HS-27A (cell line): ENCODE measurements at places on chromosomes 3 and 15.

DNA sequence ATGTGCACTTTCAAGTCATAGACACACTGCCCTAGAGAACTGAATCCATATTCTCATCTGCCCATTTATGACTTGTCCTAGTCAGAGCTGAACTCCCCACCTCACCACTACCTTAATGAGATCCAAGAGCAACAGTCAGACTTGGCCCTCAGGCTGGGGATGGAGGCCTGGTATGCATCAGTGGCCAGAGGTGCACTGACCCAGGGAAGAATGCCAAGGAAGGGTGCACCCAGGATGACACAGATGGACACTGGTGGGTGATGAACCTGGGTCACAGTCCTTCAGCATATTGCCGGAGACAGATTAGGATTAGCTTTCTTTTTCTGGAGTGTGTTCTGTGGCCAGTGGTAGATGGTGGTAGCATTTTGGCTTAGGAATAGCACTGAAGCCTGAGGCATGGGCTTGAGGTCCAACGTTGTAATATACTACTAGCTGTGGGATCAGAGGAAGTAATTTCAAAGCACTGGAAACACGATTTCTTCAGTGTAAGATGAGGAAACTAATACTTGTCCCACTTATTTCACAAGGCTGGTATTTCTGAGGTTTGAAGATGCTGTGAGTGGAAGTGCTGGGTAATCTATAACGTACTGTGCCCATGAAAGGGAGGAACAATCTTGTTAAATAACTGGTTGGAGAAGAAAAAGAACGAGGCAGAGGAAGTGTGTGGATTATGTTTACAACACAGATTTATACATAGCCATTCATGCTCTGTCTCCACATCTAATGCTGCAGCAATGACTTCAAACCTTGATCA is 265.0 kb downstream of the THRB start:
- no peak for DNase-seq

DNA sequence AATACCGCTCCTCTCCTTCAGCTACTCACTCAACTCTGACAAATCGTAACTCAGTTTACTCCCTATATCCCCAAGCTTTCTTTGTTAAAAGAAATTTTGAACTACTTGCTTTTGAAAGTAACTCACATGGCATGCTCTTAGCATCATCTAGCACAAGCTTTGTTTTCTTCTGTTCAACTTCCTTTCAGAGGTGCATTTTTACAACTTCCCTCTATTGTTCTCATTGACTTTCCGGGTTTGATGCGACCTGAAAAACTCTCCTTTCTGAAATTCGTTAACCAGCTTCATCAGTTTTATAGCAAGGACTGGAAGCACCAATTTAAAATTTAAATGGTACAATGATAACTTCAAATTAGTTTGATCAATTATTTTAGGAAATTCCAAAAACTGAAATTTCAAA is 629.5 kb upstream of the TGFBR2 start:
- DNase-seq: no peak

DNA sequence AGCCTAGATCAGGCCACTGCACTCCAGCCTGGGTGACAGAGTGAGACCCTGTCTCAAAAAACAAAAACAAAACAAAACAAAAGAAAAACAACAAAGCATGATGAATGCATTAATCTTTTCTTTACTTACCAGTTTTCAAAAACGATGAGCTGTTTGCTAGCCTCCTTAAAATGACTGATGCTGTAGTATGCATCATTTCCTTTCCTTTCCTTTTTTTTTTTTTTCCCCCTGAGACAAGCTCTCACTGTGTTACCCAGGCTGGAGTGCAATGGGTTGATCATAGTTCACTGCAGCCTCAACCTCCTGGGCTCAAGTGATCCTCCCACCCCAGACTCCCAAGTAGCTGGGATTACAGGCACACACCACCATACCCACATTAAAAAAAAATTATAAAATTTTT is 202.0 kb downstream of the ADAMTSL3 start:
- DNase-seq: no peak

DNA sequence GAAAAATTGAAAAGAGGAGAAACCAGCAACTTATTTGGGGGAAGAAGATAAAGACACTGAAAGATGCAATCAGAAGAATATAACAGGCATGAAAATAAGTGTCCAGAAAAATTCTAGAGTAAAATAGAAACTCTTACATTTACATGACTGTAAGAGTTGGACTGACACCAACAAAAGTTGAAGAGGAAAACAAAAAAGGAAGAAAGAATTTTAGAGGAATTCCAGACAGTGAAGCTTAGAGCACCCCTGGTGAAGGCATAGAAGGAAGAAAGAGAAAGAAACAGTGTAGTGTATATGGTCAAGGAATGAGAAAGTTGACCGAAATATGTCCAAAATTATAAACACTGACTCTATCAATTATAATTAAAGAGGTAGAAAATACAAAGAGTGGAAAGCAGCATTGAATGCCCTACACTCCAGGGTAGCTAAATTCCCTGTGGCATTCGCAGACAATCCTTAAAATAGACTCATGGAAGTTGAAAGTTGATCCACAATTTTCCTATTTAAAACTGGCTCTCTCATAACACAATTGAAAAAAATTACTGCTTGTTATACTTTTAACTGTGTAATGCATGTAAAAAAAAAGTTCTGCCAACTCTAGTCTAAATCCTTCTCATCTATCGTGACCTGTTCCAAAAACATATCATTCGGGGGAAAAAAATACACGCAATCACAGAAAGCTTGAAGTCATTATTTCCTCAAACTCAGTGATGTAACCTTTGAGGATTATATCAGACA is 102.6 kb upstream of the ABI3BP start:
- no peak for DNase-seq

DNA sequence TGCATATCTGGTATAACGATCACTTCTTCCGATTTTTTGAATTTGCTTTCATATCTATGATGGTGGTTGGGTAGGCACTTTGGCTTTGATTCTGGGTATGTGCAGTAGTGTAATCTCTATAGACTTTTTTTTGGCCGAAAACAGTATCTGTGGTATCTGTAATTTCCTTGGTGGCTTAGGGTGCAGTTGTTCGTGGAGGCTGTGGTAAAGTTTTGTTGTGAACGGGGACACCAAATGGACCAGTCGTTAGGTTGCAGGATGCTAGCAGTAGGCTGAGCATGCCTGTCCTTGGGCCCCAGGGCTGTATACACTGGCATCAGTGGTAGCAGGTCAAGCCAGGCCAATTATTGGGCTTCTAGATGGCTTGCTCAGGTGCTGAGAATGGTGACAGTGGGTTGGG is 55.2 kb downstream of the CCDC66 start:
- no peak for DNase-seq

DNA sequence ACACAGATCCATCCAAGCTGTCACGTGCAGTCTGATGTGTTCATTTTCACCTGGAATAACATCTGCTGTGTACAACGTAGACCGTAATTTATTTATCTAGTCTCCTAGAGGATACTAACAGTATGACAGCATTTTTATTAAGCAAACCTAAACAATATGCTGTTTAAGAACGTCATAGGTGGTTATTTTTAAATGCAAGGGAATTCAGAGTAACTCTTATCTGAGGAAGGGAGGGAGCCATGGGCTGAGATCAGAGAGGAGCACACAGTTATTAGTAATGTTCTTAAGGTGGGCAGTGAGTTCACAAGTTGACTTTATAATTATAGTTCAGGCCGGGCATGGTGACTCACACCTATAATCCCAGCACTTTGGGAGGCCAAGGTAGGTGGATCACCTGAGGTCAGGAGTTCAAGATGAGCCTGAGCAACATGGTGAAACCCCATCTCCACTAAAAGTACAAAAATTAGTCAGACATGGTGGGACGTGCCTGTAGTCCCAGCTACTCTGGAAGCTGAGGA is 193.6 kb downstream of the UACA start:
- DNase-seq: no peak

- DNase-seq: no peak
Measured at GRCh38 chr15:50907601-50908208, 778 bp upstream of the AP4E1 start.

DNA sequence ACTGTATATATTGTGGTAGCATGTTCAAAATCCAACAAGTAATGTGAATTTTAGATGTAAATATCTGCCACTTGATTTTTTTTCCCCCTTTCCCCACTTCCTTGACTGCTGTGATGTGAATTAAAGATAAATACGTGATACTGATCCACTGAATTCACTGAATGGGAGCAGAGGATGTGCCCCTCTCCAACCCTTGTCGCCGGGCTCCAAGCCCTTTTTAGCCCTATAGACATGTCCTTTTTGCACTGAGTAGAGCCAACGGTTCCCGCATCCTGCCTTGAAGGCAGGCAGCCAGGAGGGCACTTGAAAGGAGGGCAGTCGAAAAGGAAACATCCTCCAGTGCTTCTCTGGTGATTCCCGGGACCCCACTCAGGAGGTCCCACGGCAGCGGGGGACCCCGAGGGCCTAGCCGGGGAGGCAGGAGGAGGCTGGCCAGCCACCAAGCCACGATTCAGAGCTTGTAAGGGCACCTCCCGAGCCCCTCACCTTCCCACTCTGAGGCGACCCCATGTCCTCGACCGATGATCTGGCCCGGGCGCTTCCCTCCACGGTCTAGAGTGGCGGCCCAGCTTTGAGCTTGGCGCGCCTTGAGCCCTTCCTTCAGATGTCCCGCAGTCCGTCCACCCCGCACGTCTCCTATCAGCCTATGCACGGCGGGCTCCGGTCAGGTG is 901 bp upstream of the MANF start:
- no peak for DNase-seq

DNA sequence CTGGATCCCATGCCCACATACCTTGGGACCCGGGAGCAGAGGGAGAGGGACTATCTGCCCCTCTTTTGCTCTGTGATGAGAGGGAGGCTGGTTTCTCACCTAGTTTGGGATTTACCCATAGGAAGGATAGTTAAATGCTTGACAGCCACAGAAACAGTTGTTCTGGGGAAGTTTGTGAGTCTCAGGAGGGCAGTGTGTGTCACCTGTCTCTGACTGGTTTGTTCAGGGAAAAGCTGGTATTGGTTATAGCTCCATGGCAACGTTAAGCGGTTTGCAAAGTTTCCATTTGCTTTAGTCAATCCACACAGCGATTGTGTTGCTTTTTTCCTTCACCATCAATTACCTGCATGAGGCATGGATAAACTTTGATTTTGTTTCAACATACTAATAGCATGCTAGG is 3.7 kb upstream of the TMED3 start:
- DNase-seq: no peak

GRCh38 chr3:22582266-22582665 is 620.9 kb upstream of the UBE2E2 start:
- no peak for DNase-seq

DNA sequence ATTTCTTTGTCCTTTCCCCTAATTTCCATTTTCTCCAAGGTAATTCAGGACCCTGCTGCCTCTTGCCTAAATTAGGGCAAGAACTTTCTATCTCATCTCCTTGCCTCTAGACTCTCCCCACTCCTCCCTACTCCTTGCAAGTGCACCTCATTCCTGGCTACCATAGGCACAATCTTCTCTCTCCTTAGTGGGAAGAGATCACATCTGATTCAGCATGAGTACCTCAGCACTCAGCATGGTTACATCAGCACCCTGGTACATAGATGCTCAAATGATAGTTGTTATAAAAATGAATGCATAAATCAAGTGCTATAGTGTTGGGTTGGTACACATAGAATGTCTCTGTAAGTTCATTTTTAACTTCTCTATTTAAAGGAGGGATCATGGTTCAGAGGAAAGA is 313.4 kb upstream of the RASGRP1 start:
- no peak for DNase-seq

GRCh38 chr15:86743283-86743903 is 663.7 kb downstream of the AGBL1 start:
- peak; percentile 17 for DNase-seq

DNA sequence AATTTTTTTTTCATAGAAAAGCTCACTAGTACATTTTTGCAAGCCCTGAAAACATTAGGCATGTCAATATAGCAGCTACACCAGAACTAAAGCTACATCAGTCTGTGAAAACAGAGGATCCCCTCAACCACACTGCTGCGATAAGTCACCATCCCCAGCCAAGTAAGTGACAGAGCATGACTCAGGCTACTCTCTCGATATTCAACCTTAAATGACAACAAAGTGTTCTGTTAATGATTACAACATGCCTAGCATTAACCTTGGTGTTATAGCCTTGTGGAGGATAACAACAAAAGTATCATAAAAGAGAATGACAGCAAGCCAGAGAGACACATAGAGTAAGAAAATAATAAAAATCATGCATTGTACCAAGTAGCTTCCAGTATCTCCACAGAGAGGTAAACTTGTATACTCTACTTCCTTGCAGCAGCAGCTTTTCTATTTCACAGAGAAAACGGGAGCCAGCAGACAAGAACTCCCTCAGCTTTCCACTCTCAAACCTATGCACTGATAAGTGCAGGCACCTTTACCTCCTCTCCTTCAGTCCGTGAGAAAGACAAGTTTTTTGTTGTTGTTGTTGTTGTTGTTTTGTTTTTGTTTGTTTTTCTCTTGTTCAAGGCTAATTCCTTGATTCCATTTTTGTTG is 76.6 kb downstream of the GBE1 start:
- no peak for DNase-seq

DNA sequence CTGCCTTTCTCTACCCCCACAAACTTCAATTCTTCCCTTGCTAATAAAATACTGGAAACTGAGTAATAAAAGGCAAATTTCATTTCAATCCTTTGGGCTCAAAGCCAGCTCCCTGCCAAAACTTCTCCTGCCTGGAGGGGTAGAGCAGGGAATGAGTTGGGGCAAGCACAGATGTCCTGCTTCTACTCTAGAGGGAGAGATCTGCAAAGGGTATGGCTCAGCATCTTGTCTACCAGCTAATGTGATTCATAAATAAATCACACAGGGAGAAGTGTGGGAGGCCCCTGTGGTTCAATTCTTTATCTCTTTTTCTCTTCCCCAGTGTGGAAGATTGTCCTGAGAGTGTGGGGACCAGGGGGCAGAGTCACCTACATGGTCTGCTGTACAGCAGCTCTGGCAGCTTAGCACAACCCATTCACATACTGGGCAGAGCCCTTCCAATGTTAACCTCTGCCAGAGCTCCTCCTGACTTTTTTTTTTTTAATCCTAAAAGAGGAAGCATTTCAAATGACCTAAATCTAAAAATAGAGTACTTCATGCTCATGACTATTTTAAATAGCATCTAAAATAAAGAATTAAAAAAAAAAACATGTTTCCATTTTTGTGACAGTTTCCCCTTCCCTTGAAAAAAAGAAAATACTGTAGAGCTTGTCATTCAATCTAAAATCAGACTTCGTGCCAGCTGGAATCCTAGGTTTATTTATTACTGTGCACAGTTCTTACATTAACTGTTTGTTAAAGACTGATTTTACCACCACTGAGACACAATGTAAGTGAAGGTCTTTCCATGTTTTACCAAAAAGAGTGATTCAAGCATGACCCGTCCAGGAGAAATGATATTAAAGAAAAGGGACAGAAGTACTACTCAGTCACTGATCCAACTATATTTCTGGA is 1083.7 kb upstream of the CFAP20DC start:
- no peak for DNase-seq
